Dermis microvascular lymphatic vessel endothelial cell (primary cell): ENCODE measurements at places on chromosomes 13 and 19. TPM values are rescaled to one million over a fixed set of nuclear protein-coding genes. Genes with fewer than 3 reads are reported as not detected.

PSG3 gene
- under 0.01 and 0.13 TPM in 2 replicates for total RNA-seq

ZNF415 gene
- total RNA-seq, result 1.2 and 1.8 TPM in 2 replicates

POU4F1 gene
- under 0.01 TPM in 2 replicates for total RNA-seq

CDC34 gene
- 85.2 and 89.6 TPM in 2 replicates for total RNA-seq

GSX1 gene
- not detected in 2 replicates for total RNA-seq
